ENCODE measurements at places on chromosomes 2 and 18. TPM values are rescaled to one million over a fixed set of nuclear protein-coding genes. Genes with fewer than 3 reads are reported as not detected.
A peak's percentile ranks its signal among the peaks of the same experiment; 100 is the strongest.

DNA sequence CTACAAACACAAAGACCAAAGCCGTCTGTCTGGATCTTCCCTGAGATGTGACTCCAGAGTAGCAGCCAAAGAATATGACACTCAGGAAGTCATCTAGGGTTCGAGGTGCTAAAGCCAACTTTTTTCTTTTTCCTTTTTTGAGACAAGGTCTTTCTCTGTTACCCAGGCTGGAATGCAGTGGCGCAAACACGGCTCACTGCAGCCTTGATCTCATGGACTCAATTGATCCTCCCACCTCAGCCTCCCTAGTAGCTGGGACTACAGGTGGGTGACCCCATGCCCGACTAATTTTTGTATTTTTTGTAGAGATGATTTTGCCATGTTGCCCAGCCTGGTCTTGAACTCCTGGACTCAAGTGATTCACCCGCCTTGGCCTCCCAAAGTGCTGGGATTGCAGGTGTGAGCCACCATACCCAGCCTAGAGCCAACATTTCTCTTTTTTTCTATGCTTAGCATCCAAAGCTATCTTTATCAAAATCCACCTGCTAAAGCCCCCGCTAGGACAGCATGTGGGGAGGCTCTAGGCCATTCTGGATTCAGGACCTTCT lies 92.8 kb downstream of the TMEM17 start:
- DNase-seq = no peak

GRCh38 chr2:101688261-101688660 lies 9.2 kb upstream of the MAP4K4 start:
- no peak for DNase-seq

GRCh38 chr18:56067969-56068671 lies 480.1 kb upstream of the TCF4 start:
- DNase-seq = no peak

GRCh38 chr2:162301877-162302276 lies 16.6 kb downstream of the IFIH1 start:
- DNase-seq = no peak

DNA sequence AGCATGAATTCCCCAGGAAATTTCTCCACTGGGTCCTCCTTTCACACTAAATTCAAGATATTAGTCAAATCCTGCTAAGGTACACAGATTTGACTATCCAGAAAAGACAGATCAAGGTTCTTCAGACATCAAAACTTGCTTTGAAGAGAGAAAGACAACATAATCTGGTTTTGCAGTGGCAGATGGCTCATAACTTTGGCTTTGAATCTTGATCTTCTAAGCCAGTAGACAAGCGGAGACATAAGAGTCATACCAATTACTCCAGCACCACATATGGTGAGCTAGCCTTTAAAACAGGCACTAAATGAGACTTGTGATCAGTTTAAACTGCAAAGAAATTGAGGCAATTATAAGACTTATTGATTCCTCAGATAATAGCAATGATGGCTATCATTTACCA lies 29.3 kb downstream of the PDE11A start:
- DNase-seq = no peak

SLC30A3 gene
- total RNA-seq = 0.24 TPM

DNA sequence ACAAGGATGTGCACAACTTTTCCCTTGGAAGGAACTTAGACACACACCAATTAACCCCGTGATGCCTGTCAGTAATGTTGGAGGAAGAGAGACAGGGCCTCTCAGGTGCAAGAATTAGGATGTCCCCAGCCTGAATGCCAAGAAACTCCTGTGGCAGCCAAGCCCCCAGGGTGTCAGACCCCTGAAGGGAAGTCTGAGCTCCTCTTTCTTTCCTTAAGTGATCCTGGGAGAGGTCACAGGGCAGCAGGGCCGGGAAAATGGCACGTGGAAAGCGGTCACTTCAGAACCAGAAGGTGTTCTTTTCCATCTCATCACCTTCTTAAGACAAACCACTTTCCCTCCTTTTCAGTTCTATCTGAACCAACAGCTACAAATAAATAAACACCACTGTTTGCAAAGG lies 185.9 kb downstream of the ANAPC1 start:
- DNase-seq = no peak

IL36RN gene
- total RNA-seq = 0.12 TPM

- no peak for DNase-seq
Observed at GRCh38 chr2:196993617-196994016, 67.1 kb upstream of the PGAP1 start.

GRCh38 chr2:241189856-241190201 lies 1.4 kb downstream of the ANO7 start:
- no peak for DNase-seq

DNA sequence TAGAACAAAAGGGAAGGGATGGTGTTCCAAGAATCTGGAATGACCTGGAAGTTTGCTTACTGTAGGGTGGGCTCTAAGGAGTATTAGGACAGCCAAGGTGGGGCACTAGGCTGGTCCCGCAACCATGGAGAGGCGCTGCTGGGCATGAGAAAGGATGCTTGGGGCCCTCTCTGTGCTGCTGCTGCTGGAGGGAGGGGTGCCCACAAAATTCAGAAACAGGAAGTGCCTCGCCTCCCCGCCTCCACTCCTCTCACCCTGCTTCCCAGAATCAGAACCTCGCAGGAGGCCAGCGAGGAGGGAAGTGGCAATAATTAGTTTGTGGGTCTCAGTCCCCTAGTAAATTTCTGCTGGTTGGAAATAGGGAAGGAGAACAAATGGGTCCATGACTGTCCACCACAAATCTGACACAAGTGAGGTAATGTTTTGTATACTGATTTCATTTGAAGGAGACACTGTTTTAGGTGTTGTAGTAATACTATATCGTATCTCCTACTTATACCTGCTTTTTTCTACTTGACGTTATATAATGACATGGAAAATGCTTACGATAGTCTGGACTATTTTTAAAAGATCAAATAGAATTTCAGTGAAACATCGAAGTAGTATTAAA lies 7.9 kb upstream of the PDCL3 start:
- no peak for DNase-seq

DNA sequence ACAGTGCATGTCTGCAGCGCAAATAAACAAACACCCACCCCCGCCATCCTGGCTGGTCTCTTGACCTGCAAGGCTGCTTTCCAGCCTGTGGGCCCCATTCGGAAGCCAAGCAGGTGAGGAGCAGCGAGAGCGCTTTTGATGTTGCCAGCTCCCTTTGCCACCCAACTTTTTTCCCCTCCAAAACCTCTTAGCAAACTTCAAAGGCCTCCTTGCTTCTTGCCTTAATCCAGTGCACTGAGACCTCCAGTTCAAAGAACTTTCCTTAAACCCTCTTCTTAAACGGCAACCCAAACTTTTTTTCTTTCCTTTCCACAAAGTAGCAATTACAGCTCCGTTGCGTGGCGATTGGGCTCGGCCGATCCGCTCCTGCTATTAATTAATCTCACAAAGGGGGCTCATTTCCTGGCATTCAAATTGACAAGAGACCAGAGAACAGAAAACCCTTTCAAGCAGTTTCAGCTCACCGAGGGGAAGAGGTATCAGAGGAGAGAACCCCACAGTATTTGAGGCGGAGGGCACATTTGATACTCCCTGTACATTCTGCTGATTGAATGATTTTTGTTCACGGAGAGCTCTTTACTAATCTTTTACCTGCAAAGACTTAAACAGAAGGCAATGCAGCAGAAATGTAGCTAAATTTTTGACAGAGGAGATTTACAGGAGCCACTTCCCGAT lies 531.4 kb downstream of the TMEM182 start:
- DNase-seq = no peak

DNA sequence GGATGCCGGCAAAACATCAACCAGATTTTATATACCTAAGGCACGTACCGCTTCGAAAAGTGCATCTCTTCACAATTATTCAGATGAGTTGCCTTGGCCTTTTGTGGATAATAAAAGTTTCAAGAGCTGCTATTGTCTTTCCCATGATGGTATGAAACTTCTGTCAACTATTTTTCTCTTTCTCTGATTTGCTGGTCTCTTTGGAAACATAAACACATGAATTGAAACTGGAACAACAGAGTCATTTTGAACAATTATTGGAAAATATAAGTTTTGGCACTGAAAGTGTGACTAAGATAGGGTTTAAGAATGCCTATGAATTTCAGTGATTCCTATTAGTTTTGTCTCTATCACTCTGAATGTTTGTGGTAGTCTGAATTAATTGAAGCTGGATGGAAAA lies 109.9 kb downstream of the DPP4 start:
- DNase-seq = no peak

SPAST gene
- 18.8 TPM for total RNA-seq

DNA sequence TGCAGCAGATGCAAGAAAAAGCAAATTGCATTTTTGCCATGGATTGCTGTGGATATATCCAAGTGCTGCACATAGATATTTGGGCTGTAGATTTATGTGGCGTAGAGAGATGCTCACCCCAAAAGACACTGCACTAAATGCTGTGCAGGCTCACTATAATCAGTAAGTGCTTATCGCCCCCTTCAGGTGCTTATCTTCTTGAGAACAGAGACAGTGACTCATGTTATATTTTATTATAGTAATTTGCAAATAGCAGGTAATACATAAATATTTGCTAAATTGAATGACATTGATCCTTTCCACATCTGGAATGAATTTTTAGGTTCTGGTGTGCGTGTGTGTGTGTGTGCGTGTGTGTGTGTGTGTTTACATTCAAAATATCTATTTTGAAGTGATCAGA lies 36.8 kb upstream of the PLEKHM3 start:
- DNase-seq = peak; percentile 36

DNA sequence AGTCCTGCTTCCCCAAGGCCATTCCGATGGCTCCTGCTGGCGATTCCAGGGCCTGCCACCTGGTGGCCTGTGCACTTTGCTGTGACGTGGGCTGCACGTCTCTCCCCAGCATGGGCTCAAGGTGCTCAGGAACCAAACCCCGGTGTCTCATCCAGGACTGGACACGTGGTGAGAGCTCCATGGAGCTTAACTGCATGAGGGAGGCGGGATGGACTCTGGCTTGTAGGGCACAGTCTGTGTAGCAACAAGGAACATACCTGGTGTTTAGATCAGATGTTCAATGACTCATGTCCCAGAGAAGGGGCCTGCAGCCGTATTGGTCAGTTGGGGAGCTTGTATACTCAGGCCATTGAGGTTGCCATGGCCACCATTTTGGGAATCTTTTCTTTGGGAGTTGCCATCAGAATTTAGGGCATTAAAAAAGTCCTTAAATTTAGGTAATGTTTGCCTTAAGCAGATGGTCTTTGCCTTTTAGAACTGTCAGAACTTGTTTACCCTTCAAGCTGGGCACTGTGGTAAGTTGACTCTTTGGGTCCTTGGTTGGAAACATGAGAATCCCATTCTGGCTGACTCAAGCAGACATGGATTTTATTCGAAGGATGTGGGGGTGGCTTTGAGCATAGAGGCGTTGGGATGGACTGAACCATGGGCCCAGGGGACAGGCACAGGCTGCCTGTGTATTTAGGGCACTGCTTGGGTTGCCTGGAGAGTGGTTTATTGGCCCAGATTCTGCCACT lies 21.0 kb downstream of the AGAP1 start:
- DNase-seq = peak; percentile 40

DNA sequence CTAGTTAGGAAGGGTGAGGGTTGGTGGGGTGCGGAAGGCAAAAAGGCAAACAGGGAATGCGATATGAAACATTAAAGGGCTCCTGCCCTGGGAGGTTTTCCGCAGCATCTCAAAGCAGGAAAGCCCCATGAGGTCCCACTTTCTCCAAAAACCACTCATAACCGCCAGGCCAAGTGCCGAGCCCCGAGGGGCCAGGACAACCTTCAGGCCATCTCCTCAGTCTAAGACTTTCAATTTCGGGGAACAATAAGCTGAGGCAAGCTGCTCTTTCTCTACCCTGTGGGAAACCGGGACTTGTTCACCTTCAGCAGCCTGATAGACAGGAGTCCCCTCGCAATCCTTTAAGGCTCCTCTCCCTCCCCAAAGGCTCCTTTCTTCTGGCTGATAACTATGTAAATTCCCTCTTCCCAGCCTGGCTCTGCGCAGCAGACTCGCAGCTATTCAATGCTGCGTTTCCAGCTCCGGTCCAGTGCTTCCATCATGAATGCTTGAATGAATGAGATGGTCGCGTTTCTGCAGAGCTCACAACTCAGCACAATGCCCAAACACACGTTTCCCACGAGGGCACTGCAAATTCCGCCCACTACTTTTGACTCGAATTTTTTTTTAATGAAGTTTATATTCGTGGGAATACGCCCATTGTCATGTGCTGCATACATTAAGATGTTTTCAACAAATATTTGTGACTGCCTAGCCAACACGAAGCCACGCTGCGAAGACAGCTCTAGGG lies 1.4 kb downstream of the LAMA1 start:
- DNase-seq = no peak

GRCh38 chr2:54568876-54569321 lies 112.8 kb downstream of the SPTBN1 start:
- peak; percentile 79 for DNase-seq

GRCh38 chr2:39741871-39742270 lies 37.2 kb downstream of the THUMPD2 start:
- no peak for DNase-seq

GRCh38 chr18:58038063-58038462 lies 6.0 kb upstream of the NEDD4L start:
- no peak for DNase-seq

DNA sequence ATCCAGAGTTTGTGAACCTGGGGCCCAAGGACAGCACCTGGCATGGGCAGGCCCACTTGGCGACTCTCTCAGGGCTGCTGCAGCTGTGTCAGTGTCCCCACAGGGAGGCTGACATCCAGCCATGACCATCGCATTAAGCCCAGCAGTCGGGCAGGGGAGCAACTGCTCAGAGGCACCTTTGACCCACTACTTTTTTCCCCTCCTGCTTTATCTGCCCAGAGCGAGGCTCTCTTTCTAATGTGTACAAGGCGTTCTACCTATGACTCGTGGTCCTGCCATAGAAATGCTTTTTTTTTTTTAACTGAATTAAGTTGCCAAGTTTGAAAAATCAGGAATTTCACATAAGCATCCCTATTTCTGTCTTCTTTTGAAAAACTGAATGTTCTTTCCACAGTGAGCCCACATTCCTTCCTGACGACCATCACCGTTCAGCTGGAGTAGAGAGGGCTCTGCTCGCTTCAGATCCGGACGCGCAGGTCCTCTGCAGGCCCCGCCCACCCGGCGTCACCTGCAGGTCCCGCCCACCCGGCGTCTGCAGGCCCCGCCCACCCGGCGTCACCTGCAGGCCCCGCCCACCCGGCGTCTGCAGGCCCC lies 403 bp upstream of the CLUL1 start:
- peak; percentile 6 for DNase-seq

- DNase-seq = no peak
Observed at GRCh38 chr18:28059861-28060260, 117.1 kb downstream of the CDH2 start.

REG3A gene
- total RNA-seq = not detected

ANKRD62 gene
- not detected for total RNA-seq

- peak; percentile 30 for DNase-seq
Observed at GRCh38 chr2:16126517-16127275, 186.3 kb downstream of the MYCN start.

TMEM37 gene
- 0.61 TPM for total RNA-seq

DNA sequence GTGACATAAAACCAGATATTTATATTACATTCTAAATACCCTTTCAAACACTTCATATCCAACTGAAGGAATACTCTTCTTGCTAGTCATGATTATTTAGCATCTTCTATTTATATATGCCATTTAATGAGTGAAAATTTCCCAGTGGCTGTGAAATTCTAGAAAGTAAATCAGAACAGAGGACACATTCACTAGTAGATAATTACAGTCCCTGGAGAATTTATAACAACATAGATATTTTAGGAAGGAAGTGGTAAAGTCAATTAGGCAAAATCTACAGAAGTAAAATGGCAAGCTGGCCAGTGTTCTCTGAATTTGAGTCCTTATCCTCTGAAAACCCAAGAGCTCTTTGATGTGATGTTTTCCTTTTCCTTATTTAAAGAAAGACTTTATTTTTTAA lies 121.8 kb downstream of the PMAIP1 start:
- DNase-seq = no peak

GRCh38 chr2:67997903-67998302 lies 64.9 kb downstream of the C1D start:
- DNase-seq = no peak

ACVR1C gene
- 0.99 TPM for total RNA-seq

Measured in Calu3 (cell line).